ENCODE measurements at places on chromosomes 11 and 22.
A peak's percentile ranks its signal among the peaks of the same experiment; 100 is the strongest.

- no peak for DNase-seq
Observed at GRCh38 chr22:24695561-24696511, 78.7 kb downstream of the PIWIL3 start.

DNA sequence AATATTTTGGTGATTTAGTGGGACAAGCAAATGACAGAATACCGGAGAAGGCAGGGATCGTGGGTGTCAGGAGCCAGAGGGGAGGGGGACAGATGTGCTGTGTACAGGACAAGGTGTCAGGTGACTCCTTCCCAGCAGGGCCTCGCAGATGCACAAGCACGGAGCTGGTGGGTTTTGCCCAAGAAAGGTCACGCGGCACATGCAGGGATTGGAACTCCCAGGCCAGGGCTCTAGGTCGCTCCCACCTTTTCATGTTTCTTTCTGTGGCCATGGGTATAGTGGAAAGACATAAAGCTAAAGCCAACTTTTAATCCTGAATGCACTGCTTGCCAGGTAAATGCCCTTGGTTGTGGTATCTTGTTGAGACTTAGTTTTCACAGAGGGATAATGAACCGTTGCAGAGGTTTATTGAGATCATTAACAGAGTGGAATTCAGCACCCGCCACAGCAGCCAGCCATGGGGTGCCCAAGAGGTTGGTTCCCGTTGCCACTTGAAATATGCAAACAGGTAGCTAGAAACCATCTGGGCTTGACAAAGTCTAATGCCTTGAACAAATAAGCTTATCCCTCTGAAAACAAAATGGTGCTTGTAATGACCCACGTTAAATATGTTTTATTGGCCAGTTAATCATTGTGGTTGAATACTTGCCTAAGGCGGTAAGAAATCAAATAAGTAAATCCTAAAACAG is 10.1 kb downstream of the C22orf23 start:
- no peak for DNase-seq

- no peak for DNase-seq
Observed at GRCh38 chr11:78753297-78753696, 178.6 kb upstream of the NARS2 start.

GRCh38 chr11:125132596-125132995 is 21.2 kb upstream of the TMEM218 start:
- DNase-seq: no peak

- DNase-seq: no peak
Observed at GRCh38 chr11:127528297-127528696, 527.7 kb upstream of the KIRREL3 start.

- no peak for DNase-seq
Observed at GRCh38 chr11:117523680-117524079, 196.0 kb downstream of the CEP164 start.

- DNase-seq: no peak
Observed at GRCh38 chr11:64763526-64764039, 3.8 kb upstream of the PYGM start.

DNA sequence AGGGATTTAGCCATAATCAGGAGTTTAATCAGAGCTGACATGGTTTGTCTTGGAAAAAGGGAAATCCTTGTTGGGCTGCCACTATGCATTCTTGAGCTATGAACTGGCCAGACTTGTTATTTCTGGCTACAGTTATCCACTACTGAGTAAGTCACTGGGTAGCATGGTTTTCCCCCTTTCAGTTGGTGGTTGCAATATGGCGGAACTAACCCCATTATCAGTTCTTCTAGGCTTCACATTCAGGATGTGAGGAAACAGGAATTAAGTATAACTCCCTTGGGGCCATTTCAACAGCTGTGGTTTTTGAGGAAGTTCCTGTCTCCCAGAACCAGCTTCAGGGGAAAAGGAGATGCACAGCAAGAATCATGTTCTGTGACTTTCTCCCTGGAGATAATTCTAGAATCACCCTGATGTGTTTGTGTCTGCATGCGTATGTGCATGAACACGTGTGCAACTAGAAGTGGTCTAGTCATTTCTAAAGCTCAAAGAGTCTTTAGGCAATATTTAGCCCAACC is 103.0 kb upstream of the CD44 start:
- peak; percentile 98 for DNase-seq

DNA sequence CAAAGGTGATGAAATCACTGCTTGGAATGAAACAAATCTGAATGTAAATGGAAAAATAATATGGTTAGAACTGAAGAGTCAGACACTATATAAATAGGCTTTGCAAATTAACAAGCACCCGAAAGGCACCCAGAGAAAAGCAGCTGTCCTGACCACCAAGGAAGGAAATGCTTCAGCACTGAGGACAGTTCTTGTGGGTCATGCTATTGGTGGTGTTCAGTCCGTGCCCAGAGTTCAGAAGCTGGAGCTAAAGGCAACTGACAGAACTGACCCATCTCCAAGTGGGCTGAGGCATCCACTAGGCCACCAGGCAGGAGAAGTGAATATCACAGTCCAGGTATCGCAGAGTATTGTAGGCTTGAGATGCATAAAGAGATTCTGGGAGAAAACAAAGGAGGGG is 208.9 kb downstream of the OPCML start:
- DNase-seq: no peak

- no peak for DNase-seq
Observed at GRCh38 chr22:36303874-36304273, 50.9 kb downstream of the APOL1 start.

DNA sequence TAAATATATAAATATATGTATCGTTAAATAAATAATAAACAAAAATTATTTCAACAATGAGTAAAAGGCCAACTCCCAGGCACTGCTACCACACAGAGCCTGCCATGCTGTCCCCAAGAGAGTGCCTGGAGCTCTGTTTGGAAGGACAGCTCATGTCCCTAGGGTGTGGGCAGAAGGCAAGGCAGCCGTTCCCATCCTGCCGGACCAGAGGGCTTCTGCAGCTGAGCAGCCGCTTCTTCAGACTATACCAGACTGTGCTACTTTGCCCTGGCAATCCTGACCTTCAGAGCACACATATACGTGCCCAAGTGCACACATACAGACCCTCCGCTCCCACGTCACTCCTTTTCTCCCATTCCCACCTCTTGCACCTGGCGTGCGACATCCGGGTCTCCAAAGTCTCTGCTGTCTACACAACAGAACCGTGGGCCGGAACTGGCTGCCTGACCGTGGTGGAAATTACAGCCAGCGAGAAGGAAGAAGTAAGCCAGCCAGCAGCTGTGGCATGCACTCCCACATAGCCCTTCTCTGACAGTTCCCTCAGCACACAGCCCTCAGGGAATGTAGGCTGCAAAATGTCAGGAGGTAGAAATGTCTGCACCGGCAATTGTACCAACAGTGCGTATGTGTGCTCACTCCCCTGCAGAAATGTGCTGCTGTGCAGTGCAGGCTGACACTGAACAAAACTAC is 24.0 kb downstream of the PAX6 start:
- DNase-seq: no peak

- no peak for DNase-seq
Observed at GRCh38 chr22:44286646-44287045, 26.1 kb downstream of the SHISAL1 start.

DNA sequence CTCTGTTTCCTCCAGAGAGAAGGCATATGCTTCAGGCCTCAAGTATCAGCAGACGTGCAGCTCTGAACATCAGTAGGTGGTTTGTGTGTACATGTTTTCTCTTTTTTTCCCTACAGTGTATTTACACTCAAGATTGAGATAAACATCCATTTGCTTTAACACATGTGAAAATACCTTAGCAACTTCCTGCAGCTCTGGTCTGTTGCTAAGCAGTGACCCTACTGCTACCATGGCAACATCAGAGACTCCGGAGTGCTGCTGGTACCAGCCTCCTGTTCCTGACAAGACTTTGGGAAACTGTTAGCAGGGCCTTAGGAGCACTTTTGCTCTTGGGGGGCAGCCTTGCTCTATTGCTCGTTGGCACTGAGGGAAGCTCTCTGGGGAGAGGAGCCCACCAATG is 221.2 kb upstream of the PLET1 start:
- no peak for DNase-seq

- no peak for DNase-seq
Observed at GRCh38 chr11:116502641-116503061, 270.1 kb downstream of the BUD13 start.

- DNase-seq: no peak
Observed at GRCh38 chr11:64620381-64620971, 29.5 kb downstream of the SLC22A12 start.

GRCh38 chr22:19052941-19053541 is 69.2 kb downstream of the DGCR2 start:
- DNase-seq: no peak

DNA sequence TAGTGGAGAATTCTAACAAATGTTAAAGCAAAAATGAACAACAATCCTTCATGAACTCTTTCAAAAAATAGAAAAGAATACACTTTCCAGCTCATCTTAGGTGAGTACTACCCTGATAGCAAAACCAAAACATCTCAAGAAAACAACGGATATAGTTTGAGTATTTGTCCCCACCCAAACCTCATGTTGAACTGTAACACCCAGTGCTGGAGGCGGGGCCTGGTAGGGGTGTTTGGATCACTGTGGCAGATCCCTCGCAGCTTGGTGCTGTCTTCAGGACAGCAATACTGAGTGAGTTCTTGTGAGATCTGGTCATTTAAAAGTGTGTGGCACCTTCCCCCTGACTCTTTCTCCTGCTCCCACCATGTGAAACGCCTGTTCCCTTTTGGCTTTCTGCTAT is 27.0 kb downstream of the NCAPD3 start:
- no peak for DNase-seq

GRCh38 chr11:85965202-85965601 is 103.7 kb downstream of the PICALM start:
- no peak for DNase-seq

DNA sequence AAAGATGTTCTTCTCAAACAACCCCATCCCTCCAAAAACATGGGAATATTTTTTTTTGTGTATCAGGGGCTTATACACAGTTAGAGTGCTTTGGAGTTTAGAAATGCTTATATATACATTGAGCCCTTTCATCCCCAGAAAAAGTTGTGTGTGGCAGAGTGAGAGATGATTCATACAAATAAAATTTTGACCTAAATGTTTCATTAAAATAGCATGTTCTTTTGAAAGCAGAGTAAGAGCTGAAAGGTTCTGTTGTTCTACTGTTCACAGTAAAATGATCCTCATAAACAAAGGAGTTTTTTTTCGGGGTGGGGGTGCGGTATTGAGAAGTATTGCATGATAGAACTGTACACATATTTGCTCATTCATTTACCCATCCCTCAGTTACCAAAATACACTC is 512.4 kb downstream of the DLG2 start:
- no peak for DNase-seq

DNA sequence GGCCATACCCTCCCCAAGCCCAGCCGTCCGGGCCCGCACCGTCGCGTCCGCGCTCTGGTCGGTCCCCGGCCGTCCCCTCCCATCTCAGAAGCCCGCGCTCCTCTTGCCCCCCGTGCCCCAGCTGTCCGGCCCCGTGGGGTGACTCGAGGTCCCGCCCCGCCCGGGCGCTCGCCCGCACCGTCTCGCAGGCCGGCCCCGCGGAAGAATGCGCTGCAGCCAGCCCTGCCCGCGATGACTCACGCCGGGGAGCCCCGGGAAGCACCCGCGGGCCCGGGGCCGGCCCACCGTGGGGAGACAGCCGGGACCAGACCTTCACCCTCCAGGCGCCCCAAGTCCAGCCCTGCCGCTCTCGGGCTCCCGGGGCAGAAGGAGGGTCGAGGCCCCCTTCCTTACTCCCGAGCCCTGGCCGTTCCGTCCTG is 320 bp upstream of the PHLDA2 start:
- no peak for DNase-seq

DNA sequence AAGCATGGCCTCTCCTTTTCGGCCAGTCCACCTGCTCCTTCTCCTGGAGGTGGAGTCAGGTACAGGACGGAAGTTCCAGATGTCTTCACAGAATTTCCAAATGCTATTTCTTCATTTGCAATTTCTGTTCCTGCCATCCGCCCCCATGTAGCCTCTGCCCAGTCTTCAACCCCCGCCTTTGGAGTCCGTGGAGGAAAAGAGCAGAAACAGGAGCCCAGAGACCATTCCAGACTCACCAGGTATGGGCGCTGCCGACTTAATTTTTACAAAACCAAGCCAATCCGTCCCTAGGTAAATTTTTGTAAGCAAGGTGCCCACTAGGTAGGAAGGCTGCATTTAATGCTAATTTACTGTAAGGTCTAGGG is 28.9 kb downstream of the RELT start:
- no peak for DNase-seq
